ENCODE measurements at places on chromosomes 13 and 19.

DNA sequence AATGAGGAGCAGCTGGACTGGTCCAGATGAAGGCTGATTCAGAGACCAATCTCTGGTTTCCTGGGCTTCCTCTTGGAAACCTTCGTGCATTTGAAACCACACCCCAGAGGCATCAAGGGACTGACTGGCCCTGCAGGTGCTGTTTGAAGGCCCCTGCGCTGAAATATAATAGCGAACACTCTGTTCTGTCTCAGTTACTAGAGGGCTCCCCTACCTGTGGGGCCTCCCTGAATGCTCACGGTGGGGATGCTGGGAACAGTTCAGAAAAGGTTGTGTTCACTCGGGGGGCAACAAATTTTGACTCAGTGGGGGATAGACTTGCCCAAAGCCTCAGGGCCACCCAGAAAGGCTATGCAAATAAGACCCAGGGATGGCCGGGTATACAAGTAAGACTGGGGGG is 6.4 kb downstream of the CCDC8 start:
- peaks cover 82% of the 10 kb centered on the region for H3K27me3 ChIP-seq
- peaks cover 19% of the 10 kb centered on the region for H3K4me1 ChIP-seq
- H3K36me3 ChIP-seq = peaks cover 2% of the 10 kb centered on the region
- H3K4me3 ChIP-seq = no peak overlapping the region
- H3K27ac ChIP-seq = no peak overlapping the region

GRCh38 chr13:103692442-103692841 is 626.2 kb upstream of the SLC10A2 start:
- no peak for DNase-seq
- H3K27ac ChIP-seq = no peak overlapping the region
- no peak overlapping the region for H3K4me3 ChIP-seq
- no peaks in the 10 kb centered on the region for H3K27me3 ChIP-seq

DNA sequence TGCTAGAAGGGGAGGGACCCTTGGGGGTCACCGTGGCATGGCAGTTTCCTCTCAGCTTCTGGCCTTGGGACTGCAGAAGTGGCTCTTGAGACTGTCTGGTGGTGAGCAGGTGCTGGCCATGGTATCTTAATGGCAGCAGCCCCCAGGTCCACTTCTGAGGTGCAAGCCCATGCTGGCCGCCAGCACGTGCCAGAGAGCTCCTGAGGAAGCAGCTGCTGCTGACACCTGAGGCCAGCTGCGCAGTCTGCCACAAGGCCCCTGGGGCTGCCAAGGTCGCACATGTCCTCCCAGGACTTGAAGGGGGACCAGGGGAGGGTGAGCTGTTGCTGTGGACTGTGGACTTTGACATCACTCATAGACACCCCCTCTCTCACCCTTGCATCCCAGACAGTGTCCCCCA is 48.0 kb downstream of the NFIX start:
- H3K27ac ChIP-seq = no peak overlapping the region
- no peak for DNase-seq
- no peaks in the 10 kb centered on the region for H3K36me3 ChIP-seq
- peaks cover 13% of the 10 kb centered on the region for H3K4me1 ChIP-seq
- no peaks in the 10 kb centered on the region for H3K27me3 ChIP-seq

DNA sequence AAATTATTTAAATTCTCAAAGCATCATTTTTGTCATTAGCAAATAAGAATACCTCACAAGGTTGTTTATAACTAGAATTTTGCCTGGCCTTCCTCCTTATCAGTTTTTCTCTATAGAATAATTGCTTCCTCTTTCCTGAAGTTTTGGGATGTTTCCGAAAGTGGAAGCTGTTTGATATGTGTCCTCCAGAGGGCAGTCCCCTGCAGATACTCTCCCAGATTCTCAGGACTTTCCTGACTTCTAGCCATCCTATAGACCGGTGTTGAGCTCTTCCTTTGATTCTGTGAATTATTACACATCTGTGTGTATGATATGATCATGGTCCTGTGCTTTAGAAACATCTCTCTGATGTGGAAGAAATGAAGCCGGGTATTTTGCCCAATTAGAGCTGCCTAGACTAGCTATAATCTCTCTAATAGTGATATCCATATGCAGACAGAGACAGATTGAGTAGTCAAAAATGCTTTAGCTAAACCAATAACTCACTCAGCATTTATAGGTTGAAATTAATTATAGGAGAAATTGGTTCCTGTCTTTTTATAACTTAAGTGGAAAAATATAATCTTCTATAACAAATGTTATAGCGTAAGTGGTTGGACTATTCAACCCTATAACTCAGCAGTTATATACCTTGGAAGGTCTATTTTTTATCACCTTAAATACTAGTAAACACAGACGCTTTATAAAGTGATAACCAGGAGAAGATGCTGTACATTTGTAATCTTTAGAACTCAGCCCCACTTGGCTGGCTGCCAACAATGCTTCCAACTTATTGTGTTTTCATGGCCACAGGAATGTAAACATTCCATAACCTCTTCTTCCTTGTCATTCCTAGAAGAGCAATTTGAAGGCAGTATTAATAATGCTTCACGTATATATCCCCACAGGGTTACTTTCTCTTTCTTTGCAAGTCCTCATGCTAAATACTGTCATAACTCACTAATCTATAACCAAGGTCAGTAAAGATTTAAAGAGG is 201.0 kb upstream of the RXFP2 start:
- H3K36me3 ChIP-seq = no peaks in the 10 kb centered on the region
- no peak for DNase-seq
- no peak overlapping the region for H3K27ac ChIP-seq
- peaks cover 9% of the 10 kb centered on the region for H3K27me3 ChIP-seq
- no peak overlapping the region for H3K4me3 ChIP-seq
- H3K4me1 ChIP-seq = no peaks in the 10 kb centered on the region

Measured in stimulated activated naive B cell treated with anti-CD40 and anti-IgM and Interleukin-4, amounts not matched to agents 10 μg/mL and 1 μg/mL and 100 μg/mL, for 72 hours (primary cell).